ENCODE measurements at places on chromosomes 3 and 15.

DNA sequence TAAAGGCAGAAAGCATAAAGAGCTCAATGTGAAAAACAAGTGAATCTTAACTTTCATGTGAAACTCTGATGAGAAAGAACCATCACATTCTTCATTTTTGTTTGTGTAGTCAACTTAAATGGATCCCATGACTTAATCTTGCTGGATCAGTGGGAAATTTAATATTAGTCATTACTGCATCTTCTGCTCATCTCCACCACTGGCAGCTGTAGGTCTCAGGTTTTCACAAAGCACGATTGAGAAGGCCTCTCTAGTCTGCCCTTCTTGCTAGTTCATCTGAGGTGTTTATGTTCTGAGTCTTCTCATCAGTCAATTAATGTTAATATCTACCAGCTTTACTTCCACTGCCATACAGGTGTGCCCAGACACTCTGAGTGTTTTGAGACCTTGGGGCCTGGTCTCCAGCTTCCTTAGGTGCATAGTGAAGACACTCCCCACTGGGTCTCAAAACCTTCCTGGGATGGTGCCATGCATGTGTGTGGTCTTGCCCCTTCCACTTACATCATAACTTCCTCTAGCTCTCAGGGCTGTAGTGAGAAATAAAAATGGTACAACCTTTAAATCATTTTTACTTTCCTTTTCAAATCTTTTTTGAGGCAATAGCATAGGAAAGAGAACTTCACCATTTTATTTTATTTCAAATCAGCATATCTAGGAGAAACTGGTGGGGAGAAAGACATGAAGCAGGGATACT, 421.6 kb upstream of the CBLB start:
- DNase-seq = no peak

GRCh38 chr15:87944050-87944449, 312.5 kb downstream of the NTRK3 start:
- DNase-seq = no peak

GRCh38 chr15:66293419-66294156, at the start of gene DIS3L:
Gene DIS3L (plus strand): TSS chr15:66293568. CDS start chr15:66293597, 29 bp downstream.
- DNase-seq = no peak

DNA sequence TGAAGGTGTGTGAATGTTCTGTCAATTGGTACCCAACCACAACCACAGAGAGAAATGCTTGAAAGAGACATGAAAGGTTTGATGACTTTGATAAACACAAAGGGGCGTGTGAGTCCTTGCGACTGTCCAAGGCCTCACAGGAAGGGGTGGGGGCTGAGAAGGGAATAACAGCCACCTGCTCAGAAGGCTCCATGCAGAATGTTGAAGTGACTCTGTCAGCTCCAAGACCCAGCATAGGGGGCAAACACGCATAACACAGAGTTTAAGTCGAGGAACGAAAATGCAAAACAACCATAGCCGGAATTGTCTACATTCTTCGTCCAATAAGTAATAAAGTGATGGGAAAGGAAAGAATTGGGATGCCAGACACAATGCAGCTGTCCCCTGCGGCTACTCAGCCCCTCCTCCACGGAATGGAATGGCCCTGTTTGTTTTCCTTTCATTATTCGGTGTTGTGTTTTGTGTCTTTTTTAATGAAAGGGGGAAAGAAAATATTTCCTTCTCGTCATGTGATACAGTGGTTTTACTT, 19.9 kb downstream of the TMEM212 start:
- DNase-seq = no peak

GRCh38 chr3:56688191-56688590, 5.1 kb upstream of the TASOR start:
- DNase-seq = no peak

Measured in NCI-H510A (cell line).